ENCODE measurements at places on chromosomes 2 and 18.
A peak's percentile ranks its signal among the peaks of the same experiment; 100 is the strongest.

- no peak for DNase-seq
Measured at GRCh38 chr2:146587291-146587713, 1257.5 kb upstream of the ACVR2A start.

- no peak for DNase-seq
Measured at GRCh38 chr2:219616550-219616949, 10.9 kb upstream of the SLC4A3 start.

DNA sequence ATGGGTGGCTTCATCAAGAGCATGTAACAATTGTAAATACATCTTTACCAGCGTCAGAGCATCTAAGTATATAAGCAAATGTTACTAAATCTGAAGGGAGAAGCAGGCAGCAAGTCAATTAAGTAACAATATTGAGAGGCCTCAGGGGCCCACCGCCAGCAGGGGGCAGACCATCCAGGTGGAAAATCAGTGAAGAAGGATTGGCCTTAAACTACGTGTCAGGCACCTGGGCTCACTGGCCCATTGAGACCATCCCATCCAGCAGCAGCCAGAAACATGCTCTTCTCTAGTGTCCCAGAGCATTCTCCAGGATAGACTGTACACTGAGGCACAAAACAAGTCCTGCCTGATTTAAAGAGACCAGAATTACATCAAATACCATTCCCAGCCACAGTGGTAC is 96.2 kb upstream of the SNTG2 start:
- DNase-seq, result no peak

- DNase-seq, result no peak
Measured at GRCh38 chr2:63049211-63049969, 1.2 kb upstream of the OTX1 start.

GRCh38 chr2:86072271-86072858 is 33.3 kb downstream of the POLR1A start:
- no peak for DNase-seq

GRCh38 chr2:69013142-69013839 is at the start of gene ANTXR1:
ANTXR1 (plus strand) TSS chr2:69013179; CDS start chr2:69013500, 321 bp downstream.
- peak; percentile 32 for DNase-seq

- DNase-seq, result no peak
Measured at GRCh38 chr2:160478660-160479059, 14.9 kb downstream of the RBMS1 start.

DNA sequence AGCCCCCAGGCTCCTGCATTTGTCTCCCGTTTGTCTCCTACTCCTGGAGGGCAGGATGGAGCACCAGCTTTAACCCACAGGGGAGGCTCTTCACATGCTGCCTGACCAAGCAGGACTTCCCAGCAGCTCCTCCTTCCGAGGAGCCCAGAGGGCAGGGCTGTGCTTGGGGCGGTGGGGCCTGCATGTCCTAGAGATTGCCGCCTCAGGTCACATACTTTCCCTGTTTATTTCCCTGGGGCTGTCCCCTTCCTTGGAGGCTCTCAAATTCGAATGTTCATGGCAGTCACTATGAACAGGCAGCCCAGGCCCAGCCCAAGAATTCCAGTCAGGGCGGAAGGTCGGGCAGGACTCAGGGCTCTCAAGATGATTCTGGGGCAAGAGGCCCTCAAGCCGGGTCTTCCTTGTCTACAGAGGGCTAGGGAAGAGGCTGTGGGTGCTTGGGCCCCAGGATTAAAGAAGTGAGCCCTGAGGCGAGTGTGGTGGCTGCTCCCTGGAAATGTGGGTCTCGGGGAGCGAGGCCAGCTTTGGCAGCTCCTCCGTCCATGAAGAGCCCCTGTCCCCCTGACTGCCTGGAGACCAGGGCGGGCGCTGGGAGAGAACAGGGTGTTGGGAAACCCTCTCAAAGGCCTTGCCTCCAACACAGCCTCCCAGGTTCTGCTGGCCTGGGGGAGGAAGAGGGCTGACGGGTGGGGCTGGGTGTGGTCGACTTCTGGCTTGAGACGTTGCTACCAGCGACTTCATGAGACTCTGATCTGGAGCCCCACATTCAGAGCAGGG is 48.9 kb upstream of the HPCAL1 start:
- no peak for DNase-seq

- DNase-seq, result peak; percentile 44
Measured at GRCh38 chr2:128305555-128306080, 13.1 kb downstream of the HS6ST1 start.

DNA sequence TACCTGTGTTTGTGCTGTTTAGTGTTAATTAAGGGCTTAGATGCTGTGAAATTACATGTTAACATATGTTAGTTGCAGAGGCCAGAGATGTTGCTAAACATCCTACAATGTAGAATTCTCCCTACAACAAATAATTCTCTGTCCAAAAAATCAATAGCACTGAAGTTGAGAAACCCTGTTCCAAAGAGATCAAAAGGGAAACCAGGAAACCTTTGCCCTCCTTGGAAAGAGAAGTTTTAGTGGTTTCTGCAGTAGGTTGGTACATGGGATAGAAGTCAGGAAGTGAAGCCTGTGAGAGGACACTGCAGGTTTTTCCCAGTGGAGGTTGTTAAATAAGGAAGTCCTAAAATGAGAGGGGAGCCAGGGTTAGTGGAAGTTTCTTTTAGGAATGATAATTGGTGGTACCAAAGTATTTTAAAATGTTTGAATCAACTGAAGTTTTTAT is 6.3 kb upstream of the RMDN2 start:
- DNase-seq, result no peak

DNA sequence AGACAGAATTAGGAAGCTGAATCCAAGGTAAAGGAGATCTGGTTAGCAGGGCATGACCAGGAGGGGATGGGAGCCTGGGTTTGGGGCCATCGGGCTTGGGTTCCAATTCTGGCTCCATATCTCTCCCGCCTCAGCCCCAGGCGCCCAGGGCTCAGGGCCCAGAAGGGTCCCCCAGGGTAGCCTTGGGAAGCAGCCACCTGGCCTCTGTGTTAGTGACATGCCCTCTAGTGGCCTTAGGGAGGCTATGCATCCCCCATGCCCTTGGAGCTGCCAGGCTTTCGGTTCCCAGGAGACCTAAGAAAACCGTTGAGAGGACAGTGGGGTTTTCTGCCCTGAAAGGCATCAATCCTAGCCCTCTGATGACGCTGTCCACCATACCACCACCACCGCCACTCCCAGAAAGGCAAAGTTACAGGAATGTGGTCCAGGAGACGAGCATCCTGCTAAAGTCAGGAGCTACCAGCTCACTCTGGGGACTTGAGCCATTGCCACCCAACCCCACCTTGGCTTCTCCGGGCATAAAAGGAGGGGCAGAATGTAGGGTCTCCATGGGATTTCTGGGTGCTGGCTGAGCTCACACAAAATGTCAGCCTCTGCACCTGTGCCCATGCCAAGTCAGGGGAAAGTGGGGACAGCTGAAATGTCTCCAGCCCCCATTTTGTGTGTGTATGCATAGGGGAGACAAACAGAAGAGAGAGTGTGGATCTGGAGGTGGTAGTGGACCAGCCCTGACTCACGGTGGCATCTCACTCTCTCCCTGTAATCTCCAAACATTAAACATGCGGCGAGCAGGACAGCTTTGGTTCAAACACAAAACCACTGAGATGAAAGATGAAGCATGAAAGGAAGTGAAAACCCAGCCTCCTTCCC is 56.5 kb downstream of the EMX1 start:
- DNase-seq, result no peak

DNA sequence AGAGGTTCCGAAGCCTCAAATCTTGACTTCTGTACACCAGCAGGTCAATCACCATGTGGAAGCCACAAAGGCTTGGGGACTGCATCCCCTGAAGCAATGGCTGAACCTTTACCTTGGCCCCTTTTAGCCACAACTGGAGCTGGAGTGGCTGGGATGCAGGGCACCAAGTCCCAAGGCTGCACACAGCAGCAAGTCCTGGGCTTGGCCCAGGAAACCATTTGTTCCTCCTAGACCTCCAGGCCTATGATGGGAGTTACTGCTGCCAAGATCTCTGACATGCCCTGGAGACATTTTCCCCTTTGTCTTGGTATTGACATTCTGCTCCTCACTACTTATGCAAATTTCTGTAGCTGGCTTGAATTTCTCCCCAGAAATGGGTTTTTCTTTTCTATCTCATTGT is 285.9 kb downstream of the ASXL3 start:
- no peak for DNase-seq

DNA sequence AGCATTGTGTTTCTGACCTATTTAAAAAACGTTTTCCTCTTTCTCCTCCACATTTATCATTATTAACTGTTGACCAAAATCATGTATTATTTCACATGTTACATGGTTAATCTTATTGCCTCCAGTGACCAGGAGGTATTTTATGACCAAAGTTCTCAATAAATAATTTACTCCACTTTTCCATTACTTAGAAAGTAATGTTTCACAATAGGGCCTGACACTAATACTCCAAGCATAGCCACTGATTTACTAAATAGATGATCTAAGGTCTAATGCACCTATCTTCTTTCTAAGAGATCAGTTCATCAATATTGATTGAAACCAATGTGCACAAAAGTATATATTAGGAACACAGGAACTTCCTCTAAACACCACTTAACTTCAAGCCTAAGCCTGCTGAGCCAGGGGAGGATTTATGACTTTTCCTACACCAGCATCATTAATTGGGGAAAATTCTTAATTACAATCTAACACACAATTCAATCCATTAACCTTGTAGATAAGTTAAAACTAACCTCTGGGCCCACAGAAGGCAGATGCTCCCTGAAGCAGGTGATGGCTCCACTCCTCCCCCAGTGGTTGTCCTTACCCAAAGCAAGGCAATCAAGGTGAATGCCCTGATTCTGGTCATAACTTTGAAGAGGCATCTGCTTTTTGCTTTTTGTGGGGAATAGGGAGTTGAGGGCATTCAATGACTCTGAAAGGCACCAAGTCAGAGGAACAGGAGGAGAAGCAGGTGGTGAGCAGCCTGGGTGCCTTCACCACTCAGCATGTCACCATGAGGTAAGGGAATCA is 33.9 kb downstream of the RBMS1 start:
- no peak for DNase-seq

DNA sequence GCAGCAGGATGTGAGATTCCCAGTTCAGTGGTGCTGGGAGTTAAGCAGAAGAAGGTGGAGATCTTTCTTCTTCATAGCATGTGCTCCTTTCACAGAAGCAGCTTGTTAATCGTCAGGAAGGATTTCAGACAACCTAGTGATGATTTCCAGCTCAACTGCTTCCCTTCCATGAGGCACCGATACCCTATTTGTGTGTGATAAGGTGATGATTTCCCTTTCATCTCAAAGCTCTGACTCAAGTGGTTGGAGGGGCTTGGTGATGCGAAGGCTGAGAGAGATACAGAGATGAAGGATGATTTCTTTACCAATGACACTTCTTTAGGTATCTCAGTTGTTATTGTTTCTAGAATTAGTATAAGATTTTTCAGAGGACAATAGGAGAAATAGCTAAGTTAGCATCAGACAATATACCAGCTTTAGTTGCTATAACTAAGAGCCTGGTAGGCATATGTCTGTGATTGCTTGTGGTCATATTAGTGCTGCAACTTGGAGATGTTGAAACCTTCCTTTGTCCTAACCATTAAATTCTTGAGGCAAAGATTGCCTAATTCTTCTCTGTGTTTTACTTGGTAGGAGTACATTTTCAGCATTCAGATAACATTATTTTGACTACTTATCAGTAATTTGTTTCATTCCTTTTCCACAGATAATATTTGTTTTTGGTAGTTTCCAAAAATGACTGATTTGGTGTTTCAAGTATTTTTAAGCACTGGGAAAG is 111.3 kb downstream of the PLCL1 start:
- no peak for DNase-seq

GRCh38 chr2:168738062-168738461 is 64.4 kb upstream of the NOSTRIN start:
- DNase-seq, result no peak

- no peak for DNase-seq
Measured at GRCh38 chr2:10035053-10035422, 8.3 kb upstream of the KLF11 start.

DNA sequence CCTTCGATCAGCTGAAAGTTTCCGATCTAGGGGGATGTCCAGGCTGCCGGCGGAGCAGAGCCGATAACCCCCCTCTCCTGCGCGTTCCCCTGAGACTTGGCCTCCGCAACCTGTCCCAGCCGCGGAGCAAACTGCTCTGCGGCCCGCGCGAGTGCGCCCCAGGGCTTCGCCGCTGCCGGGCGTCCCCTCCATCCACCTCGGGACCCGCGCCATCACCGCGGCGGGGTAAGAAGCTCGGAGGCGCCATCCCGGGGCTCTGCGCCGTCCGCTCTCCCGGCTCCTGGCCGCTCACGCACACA is 990 bp upstream of the GDF7 start:
- no peak for DNase-seq

DNA sequence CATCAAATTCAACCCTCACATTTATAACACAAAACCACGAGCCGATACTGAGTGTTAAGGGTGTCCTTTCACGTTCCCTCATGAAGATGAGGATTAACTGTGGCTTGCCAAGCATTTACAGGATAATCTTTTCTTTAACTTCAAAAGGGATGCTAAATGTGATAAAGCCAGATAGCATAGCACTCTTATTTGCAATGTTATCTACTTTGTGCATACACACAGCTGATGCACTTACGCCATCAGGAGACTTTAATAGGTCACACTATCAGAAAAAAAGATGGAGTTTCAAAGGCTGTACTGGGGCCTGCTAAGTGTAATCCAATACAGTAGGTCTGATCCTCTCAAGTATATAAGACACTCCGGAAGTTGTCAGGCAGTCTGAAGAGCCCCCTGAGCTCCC is 572.7 kb downstream of the PIK3C3 start:
- no peak for DNase-seq

GRCh38 chr18:7021994-7022840 is 95.4 kb downstream of the LAMA1 start:
- no peak for DNase-seq

- DNase-seq, result no peak
Measured at GRCh38 chr2:201680743-201681142, 17.7 kb downstream of the MPP4 start.

DNA sequence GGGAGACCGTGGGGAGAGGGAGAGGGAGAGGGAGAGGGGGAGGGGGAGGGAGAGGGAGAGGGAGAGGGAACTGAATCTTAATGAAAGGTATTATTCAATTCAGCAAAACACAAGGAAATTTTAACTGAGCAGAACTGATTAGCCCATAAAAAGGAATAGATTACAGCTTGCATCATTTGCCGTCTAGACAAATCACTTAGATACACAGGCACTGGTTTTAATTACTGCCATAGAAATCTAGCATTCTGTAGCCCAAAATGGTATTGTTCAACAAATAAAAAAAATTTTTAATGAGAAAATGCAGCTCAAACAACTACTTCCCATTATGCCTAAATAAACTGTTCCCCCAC is 7.9 kb upstream of the KCNF1 start:
- no peak for DNase-seq

- DNase-seq, result no peak
Measured at GRCh38 chr2:10168221-10168620, 45.7 kb downstream of the RRM2 start.

Data from NCI-H1417 treated with DMSO at 0.1 percent for 48 hours (cell line).